ENCODE measurements at places on chromosomes 3 and 15.

- DNase-seq = no peak
Measured at GRCh38 chr15:99454107-99454809, 111.5 kb upstream of the MEF2A start.

DNA sequence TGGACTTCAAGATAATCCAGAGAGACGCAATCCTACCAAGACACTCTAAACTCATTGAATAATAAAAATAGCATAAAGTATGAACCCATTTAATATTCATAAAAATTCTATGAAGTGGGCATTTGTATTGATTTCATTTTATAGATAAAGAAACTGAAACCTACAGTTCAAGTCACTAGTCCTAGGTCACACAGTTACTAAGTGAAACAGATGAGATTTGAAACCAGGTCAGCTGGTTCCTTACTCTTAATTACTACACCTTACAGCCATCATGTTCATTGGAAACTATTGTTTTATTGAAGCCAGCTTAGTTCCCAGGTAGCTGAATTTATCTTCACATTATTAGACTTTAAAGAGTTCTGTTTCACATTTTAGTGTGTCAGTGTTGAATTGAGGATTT is 158.7 kb downstream of the EPHA3 start:
- DNase-seq = no peak

DNA sequence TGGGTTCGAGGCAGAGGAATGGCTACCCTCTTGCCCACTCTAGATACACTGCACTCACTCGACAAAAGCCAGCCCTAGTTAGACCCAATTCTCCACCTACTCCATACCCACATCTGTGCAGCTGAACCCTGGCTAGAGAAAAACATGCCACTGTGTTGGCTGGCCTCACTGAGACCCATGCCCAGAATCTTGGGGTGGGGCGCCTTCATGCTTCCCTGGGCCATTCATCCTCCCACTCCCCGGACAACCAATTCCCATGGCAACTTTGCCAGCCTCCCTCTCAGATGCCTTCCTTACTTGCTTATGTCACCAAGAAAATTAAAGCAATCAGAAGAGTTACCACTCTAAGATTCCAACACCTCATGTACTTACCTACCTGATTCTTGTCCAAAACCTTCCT is 9.2 kb upstream of the LIMD1 start:
- DNase-seq = no peak

- DNase-seq = no peak
Measured at GRCh38 chr3:109018828-109019227, 65.1 kb upstream of the GUCA1C start.

DNA sequence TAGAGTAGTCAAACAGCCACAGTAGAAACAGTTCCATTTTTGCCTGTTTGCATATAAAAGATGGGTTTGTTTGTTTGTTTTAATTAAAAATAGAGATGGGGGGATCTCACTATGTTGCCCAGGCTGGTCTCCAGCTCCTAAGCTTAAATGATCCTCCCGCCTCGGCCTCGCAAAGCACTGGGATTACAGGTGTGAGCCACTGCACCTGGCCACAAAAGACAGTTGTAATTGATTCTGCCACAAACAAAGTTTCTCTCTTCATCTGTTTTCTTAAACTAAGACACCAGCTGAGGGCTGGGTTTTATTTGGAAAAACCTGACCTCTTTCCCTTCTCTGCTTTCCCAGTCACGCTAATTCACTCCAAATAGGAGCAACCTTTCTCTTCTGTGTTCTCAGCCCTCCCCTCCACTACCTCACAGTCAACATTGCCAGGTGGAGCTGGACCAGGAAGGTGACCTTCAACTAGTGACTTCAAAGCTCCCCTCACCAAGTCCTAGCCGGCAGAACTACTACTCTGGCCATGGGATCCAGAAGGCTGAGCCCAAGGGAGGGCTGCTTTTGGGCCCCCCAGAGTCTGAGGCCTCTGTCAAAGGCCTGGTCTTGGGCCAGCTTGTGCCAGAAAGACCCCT is 1.5 kb upstream of the IDH2 start:
- DNase-seq = no peak

DNA sequence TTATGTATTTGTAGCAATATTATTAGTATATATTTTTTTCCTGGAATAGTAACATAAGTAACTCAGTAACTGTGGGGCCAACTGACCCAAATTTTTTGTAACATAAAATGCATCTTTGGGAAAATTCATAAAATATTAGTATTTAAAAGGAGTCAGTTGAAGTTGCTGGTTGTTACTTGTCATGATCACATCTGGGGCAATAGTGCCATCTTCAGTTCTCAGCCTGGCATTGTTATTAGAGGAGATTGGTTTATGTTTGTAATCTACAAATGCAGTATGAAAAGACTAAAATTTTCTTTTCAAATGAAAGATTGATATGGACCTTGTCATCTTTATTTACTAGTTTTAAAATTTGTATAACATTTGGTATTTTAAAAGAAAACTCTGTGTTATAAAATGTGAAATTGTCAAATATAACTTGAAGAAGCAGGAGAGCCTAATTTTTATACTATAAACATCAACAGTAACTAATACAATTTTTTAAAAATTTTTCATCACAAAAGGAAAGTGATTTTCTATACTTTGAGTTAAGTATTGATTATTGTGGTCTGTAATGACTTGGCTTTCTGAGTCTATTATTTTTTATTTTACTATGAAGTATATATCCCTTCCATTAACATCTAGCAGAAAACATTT is 38.8 kb upstream of the MLF1 start:
- DNase-seq = no peak

DNA sequence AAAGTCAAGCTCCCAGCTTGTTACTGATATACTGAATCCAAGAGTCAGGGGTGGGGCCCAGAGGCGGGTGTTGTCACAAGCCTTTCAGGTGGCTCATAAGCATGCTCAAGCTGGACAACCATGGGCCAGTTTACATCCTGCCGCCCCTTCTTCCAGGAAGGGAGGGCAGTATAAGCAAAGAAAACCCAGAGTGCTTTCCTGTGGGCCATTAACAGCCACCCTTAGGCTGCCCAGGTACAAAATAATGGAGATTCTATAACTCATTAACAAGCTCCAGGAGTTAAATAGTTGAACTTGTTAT is 183.2 kb downstream of the NTRK3 start:
- no peak for DNase-seq

GRCh38 chr3:31836131-31837075 is 144.7 kb downstream of the OSBPL10 start:
- no peak for DNase-seq

DNA sequence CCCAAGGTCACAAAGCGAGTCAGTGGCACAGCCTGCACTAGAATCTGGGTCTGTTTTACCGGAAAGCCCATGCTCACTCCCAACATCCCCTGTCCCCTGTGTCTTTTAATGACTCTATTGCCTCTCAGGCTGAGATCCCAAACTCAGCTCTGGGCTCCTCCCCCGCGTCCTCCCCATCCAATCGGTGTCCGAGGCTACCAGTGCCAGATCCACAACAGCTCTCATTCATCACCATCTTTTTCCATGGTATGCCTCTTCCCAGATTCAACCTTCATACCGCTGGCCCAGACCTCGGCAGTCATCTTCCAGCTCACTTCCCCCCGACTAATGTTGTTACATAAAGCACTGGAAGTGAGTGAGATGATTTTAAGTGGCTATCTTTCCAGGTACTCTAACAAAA is 16.1 kb upstream of the KY start:
- DNase-seq = no peak

GRCh38 chr3:124076235-124076634 is 84.3 kb upstream of the ROPN1 start:
- DNase-seq = no peak

- no peak for DNase-seq
Measured at GRCh38 chr15:91109885-91110284, 9.8 kb downstream of the SV2B start.

- DNase-seq = no peak
Measured at GRCh38 chr3:30311781-30312180, 294.6 kb upstream of the TGFBR2 start.

GRCh38 chr3:184531626-184532280 is 29.8 kb upstream of the EPHB3 start:
- no peak for DNase-seq

Measured in NCI-H2081 treated with DMSO at 0.1 percent for 48 hours (cell line).